Trophoblast cell (in vitro differentiated cells and primary cell): ENCODE measurements at places on chromosomes 16 and 17.

DNA sequence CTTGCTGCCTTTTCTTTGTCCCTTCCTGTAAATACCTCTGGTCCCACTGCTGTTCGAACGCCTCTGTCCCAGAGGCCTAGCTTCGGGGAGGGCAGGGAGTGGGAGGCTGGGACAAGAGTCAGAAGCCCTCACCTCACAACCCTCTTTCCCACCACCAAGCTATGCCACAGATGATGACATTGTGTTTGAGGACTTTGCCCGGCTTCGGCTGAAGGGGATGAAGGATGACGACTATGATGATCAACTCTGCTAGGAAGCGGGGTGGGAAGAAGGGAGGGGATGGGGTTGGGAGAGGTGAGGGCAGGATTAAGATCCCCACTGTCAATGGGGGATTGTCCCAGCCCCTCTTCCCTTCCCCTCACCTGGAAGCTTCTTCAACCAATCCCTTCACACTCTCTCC lies 10.4 kb downstream of the ARRB2 start:
- DNase-seq = no peak

DNA sequence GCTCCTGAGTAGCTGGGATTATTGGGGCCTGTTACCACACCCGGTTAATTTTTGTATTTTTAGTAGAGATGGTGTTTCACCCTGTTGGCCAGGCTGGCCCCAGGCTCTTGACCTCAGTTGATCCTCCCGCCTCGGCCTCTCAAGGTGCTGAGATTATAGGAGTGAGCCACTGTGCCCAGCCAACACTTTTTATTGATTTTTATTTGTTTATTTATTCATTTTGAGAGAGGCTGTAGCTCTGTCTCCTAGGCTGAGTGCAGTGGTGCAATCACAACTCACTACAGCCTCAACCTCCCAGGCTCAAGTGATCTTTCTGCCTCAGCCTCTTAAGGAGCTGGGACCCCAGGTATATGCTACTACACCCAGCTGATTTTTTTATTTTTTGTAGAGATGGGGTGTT lies 54.7 kb downstream of the TNRC6A start:
- no peak for DNase-seq

DNA sequence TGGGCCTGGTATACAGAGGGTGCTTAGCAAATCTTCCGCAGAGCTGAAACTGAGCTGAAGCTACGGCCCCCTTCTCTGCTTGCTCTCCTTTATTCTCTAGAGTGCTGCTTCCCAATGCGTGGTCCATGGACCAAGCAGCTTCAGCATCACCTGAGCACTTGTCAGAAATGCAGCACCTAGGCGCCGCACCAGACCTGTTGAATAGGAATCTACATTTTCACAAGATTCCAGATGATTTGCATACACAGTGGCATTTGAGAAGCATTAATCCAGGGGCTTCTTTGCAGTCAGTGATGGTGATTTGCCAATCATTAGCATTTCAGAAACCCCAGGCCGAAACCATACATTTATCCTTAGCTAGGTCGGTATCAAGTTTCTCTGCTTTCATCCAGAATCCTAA lies 204.2 kb downstream of the CDH13 start:
- DNase-seq = no peak

DNA sequence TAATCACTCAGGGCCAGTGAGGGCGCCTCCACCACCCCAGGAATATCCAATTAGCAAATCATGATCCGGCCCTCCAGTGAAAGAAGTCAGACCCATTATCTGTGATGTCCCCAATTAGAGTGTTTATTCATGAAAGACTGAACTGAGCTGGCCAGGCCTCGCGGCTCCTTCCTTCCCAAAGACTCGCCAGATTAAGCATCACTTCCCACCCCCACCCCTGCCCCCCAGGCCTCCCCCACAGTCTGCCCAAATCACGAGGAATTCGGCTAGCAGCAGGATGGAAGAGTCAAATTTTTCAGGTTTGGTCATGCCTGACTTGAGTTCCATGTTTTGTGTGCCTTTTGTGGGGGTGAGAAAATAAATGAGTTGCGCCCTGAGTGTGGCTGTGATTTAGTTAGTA lies 298.4 kb upstream of the SALL1 start:
- no peak for DNase-seq

GRCh38 chr17:61240851-61241468 lies 158.7 kb upstream of the TBX2 start:
- DNase-seq = no peak
